ENCODE measurements at places on chromosomes 16 and 17.

- DNase-seq = no peak
Observed at GRCh38 chr16:67786491-67786890, 19.9 kb downstream of the RANBP10 start.

GRCh38 chr16:16045879-16046278, 96.5 kb downstream of the ABCC1 start:
- DNase-seq = no peak

DNA sequence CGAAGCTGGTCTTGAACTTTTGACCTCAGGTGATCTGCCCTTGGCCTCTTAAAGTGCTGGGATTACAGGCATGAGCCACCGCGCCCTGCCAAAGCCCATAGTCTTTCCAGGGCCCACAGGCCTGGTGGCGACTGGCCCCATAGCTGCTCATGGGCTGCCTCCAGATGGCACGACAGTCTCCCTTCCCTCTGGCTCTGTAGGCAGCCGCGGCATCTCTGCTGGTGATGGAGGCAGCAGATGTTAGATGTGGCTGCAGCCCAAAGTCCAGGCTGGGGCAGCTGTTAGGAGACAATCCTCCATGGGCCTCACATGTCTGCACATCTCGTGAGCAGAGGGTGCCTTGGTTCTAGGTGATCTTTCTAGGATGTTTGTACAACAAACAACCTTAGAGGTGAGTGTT, 69.7 kb upstream of the DNAJA2 start:
- no peak for DNase-seq

DNA sequence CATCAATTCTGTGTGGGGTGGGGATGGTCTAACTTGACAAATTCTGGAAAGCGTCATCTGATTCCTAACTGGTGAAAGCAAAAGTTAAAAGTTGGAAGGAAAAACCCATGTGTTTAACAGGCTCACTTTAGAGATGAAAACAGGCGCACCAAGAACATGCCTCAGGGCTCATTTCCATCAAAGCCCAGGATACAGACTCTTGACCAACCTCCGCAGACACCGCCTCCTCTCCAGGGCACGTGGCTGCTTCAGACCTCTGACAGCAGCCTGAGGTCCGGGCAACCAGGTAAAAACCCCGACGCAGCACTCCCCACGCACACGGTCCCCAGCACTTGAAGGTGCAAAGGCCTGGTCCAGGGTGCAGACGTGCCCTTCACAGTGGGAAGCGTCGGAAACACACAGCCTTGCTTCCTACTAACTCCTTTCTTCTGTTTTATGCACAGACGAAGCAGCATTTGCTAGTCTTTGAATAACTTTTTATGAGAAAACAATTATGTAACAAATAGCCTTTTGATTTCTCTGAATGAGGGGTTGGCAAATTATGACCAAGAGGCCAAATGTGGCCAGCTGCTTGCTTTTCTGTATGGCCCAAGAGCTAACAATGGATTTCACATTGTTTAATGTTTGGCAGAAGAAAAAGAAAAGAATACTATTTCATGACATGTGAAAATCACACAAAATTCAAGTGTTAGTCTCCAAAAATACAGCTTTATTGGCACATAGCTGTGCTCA, 44.2 kb upstream of the TRAP1 start:
- DNase-seq = no peak

GRCh38 chr16:50303605-50304466, 37.5 kb downstream of the ADCY7 start:
- no peak for DNase-seq

GRCh38 chr17:71383091-71383490, 737.7 kb upstream of the SOX9 start:
- no peak for DNase-seq

GRCh38 chr17:54426296-54426886, 474.3 kb upstream of the TOM1L1 start:
- no peak for DNase-seq

GRCh38 chr17:20999044-20999573, 43.7 kb downstream of the USP22 start:
- no peak for DNase-seq

DNA sequence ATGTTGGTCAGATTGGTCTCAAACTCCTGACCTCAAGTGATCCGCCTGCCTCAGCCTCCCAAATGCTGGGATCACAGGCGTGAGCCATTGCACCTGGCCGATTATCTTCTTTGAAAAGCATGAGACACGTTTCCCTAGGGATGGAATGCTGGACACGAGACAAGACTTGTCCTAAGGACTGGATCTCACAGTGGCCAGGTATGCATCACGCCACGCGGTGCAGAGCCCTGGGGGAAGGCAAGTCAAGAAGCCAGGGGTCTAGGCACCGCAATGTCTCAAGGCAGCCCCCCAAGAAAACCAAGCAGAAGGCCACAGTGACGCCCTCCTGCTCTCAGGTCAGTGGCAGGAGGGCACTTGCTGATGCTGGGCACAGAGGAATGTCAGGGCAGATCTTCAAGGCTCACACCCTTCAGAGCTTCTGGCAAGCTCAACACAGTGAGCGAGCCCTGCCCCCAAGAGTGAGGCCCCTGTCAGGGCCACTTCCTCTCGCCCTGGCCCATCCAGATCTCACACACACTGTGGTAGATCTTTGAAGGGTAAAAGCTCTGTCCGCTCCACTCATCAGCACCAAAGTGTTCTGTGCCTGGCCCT, 134.7 kb downstream of the ZNF778 start:
- no peak for DNase-seq

- no peak for DNase-seq
Observed at GRCh38 chr17:35726127-35726952, 5.1 kb upstream of the RASL10B start.

DNA sequence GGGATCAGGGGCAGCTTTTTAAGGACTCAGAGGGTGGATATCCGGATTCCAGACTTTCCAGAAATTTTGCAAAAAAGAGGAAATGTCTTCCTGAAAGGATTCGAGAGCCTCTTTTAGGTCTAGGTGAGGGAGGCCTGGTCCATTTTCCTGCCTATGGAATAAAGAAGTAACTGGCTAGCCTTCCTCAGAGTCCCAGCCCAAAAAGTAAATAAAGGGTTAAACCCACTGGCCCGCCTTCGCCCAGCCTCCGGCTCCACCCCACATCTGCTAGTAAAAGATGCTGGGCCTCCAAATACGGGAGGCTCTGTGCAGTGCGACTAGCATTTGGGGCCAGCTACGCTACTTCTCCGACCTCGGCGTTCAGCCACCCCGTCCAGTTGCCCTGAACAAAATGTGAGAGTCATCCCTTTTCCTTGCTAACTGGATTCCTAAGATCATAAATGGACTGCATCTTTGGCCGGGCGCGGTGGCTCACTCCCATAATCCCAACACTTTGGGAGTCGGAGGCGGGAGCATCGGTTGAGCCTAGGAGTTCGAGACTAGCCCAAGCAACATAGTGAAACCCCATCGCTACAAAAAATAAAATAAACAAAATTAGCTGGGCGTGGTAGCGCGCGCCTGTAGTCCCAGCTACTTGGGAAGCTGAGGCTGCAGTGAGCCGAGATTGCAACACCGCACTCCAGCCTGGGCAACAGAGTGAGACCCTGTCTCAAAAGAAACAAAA, 824 bp upstream of the MPP2 start:
- DNase-seq = peak; percentile 62

GRCh38 chr16:54237-54581, 581 bp downstream of the SNRNP25 start:
- no peak for DNase-seq

DNA sequence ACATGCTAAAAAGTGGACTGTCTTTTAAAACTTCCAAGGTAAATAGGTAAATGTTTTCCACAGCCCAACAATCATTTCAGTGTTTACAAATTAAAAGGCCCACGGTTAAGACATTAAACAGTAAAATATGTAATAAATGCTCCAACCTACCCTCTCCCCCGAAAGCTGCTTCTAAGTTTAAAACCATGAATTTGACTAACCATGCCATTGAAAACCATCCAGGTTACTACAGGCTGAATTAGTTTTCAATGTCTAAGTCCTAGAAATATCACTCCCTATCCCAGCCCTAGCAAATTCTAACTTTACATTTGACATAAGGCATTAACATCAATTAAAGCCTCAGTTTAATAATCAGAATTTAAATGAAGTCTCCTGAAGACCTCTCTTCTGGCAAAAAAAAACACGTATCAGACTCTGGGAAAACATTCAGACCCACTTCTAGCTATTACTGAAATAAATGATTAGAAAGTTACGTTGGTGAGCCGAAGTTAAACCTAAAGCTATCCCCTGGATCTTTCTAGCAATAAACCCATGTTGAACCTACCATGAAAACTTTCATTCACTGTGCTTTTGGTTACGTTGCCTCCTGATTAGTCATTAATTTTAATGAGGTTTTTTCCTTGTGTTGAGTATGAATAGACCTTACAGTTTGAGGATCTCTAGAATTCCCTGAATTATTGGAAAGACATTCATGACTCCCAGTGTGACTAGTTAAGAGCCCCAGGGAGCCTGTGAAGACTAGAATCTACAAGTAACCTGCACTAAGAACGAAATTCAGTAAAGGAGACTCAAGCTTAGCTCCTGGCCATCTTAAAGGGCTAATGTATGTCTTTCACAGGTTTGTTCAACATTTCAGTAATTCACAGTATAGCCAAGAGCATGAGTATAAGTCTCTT, 1.7 kb upstream of the POLG2 start:
- no peak for DNase-seq

DNA sequence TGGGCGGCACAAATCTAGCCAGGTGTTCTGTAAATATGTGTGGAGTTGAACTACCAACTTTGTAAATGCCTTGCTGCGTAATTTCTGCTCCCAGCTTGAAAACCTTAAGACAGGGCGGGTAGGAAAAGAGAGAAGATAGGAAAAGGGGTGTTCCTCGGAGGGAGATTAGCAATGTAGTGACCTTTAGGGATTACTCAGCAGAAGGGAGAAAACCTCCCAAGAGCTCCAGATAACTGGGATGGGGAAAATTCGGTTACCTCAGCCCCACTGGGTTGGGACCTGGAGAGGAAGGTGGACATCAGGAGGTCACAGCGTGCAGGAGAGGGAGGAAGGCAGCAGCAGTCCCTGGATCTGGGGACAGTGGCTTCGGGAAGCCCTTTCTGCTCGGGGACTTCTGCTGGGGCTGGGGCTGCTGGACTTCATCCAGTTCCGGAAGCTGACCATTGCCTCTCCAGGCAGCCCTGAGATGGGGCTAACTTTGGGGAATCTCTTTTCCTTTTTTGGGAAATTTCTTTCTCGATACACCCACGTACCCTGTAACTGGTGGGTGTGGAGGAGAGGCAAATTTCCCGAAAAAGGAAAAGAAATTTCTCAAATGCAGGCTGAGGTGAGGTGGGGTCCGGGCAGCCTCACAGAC, 39.2 kb downstream of the MPRIP start:
- DNase-seq = no peak

GRCh38 chr16:11029948-11030347, 85.6 kb downstream of the CLEC16A start:
- no peak for DNase-seq

- no peak for DNase-seq
Observed at GRCh38 chr16:12132290-12132689, 155.8 kb downstream of the SNX29 start.

- DNase-seq = peak; percentile 70
Observed at GRCh38 chr17:59001158-59001814, 105.4 kb downstream of the TRIM37 start.

- DNase-seq = peak; percentile 65
Observed at GRCh38 chr17:35046740-35047283, 16.7 kb downstream of the RFFL start.

- no peak for DNase-seq
Observed at GRCh38 chr16:5647051-5647450, 549.5 kb upstream of the EEF2KMT start.

DNA sequence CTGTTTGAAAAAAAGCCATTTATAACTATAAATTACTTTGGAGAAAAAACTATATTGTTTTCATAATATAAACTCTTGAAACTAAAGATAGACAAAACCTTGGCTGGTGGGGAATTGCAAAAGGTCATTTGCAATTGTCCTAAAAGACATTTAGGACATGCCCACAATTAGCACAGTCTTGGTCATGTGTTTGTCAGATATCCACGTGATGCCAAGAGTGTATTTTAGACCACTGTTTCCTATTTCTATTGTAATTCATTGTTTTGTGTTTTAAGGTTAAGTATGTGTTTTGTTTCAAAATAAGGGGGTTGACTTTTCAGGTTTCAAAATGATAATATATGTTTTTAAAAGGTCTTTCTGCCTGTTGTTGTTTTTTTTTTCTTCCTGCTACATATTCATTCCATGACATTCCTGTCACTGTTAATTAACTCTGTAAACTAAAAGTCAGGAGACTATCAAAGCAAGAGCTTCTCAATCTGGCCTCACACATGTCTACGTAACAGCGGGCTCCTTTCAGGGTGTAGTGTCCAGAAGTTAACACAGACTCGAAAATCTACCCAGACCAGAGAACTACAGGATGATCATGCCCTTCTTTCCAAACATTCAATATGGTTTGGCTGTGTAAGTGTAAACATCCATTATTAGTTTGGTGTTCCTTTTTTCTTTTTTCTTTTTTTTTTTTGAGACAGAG, 58.7 kb downstream of the COG7 start:
- DNase-seq = no peak

DNA sequence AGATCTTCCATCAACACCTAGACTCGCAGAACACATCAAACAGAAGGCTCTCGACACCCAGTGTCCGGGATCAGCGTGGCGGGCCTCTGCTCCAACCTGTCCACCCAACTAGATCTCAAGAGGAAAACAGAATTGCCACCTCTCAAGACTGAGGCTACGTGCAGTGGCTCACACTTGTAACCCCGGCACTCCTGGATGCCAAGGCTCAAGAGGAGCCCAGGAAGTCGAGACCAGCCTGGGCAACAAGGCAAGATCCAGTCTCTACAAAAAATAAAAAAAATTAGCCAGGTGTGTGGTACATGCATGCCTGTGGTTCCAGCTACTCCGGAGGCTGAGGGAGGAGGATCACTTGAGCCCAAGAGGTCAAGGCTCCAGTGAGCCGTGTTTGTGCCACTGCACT, 132.6 kb downstream of the ZFHX3 start:
- no peak for DNase-seq

- no peak for DNase-seq
Observed at GRCh38 chr17:17944242-17944641, 28.0 kb downstream of the TOM1L2 start.

DNA sequence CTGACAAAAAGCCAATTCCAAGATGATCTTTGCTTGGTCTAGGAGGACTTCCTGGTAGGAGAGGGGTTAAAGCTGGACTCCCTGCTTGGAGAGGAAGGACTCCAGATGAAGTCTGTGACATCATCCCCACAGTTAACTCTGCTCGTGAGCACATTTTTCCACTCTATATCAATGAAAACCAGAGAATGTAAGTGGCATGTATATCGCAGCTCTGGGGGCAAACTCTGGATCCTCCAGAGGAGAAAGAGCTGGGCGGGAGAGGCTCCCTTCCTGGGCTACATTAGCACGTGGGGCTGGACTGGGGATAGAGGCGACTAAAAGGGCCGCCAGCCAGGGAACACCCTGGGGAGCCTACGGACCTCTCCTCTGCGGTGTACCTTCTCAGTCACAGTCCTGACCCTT, 34.1 kb downstream of the HIC1 start:
- DNase-seq = peak; percentile 22

- DNase-seq = no peak
Observed at GRCh38 chr17:44967026-44967906, 837 bp downstream of the C1QL1 start.

Data from stimulated activated CD4-positive, alpha-beta T cell treated with anti-CD3 and anti-CD28 coated beads, Interleukin-2, amount 100 ng/mL, for 24 hours (primary cell).